Umbilical cord (tissue), 2 donors: ENCODE measurements at places on chromosomes 4 and X. TPM values are rescaled to one million over a fixed set of nuclear protein-coding genes. Genes with fewer than 3 reads are reported as not detected.

Gene JCHAIN
- total RNA-seq = not detected

DNA sequence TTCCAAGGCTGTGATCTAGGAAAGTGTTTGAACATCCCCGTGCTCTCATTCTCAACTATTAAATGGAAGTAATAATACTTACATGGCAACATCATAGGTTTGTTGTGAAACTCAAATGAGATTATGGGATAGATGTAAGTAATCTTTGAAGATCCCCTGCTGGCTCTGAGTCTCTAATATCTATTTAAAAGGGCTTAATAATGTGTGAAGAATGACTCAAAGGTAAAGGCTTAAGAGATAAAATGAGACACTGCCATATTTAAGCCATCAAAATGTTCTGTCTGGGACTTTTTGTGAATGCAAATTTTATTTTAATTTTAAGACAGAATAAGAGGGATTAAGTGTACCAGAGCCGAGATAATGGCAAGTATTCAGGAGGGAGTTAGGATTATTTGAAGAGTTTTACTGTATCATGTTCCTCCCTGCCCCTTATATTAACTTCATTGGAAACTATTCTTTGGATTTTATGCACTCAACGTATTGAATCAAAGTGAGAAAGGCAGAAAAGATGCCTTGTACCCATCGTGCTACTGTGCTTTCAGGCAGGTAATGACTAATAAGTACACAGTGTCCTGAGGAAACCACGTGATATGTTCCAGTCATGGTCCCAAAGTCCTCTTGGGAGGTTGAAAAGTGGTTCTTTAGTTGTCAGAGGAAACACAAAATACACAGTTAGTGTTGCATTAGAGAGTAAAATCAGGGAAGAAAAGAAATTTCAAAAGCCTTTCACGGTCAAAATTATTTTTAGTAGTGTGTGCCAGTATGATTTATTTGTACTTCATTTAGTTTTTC, 192.4 kb downstream of the RBM46 start:
- peak; percentile 35 for DNase-seq

DNA sequence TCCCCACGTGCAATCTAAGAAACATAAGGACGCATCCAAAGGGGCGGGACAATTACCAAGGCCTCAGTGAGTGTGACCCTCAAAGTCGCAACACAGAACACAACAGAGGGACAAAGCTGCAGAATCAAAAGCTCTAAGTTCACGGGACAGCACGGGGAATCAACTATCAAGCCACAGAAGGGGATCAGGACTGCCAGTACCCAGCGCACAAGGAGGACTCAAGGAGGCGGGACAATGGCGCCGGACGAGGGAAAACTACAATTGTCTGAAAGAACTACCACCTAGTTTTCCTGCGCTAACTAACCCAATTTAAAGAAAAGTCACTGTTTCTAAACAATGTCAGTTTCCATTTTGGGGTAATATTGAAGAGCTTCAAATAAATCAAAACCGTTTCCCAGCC, 1.3 kb downstream of the FAM53A start:
- DNase-seq = no peak

DNA sequence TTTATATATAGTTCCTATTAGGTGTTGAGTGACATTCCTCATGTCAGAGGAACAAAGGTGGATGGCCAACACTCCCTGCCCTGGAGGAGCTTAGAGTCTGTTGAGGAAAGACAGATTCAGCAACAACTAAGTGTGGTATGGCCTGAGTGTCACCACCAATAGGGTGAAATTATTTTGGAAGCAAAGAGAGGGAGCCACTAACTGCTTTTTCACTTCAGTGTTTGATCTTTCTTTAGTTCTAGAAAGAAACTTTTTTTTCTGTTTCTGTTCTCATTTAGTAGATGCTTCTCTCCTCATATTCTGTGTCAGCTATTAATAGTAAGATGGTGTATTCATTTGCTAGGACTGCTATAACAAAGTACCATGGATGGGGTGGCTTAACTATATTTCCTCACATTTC, 81.5 kb downstream of the ARX start:
- DNase-seq = no peak

- DNase-seq = peak; percentile 67
These were observed 152.5 kb upstream of the STX18 start for GRCh38 chr4:4694296-4694772.

Gene NFKB1
- 13.0 TPM for total RNA-seq

GRCh38 chrX:20056704-20057103, 60.0 kb downstream of the MAP7D2 start:
- DNase-seq = no peak

DNA sequence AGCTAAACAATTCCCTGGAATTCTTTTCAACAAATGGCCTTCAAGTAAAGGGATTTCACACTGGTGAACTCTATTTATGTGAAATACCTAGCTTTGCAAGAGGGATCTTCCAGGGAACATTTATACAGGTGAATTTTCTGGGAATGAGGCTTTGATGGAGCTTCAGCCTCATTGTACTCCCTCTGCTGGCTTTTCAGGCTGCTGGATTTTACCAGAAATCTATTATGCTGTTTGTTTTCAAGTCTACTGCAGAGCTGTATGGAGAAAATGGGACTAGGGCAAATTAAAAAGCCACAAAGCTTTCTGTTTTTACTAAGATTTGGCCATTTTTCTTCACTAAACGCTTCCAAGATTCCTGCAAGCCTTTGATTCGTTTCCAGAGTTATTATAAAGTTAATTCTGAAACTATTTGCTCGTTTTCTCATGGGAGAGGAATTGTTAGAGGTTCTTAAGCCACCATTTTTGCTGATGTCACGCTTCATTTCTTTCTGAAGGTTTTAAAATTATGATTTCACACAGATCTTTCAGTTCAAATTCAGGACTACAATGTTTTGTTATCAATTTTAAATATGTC, 31.6 kb downstream of the KDM6A start:
- DNase-seq = no peak

DNA sequence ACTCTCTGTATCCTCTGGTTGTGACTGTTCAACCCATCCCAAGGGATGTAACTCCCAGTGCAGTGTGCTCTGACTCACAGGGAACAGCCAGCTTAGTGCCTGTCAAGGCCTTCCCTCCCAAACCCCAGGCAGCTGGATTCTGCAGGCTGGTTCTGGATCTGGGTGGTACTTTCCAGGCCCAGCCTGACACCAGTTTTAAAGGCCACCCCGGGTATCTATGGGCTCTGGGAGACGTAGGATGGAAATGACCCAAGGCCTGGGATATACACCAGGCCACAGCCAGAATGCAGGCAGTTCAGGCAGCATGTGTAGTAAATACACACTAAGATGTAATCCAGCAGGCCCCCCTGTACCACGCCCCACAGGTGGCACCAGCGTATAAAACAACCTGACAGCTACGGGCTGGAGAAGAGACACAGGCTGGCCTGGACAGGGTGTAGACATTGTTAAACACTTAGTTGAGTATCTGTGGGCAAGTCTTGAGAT, 64.2 kb downstream of the SPINK2 start:
- peak; percentile 73 for DNase-seq

GRCh38 chrX:21975812-21976211, 35.3 kb downstream of the SMS start:
- peak; percentile 45 for DNase-seq

GRCh38 chr4:23728393-23728792, 161.5 kb downstream of the PPARGC1A start:
- no peak for DNase-seq
